Hematopoietic multipotent progenitor cell treated with erythropoietin and hydrocortisone succinate and interleukin-3 and kit ligand, for 17 days (in vitro differentiated cells): ENCODE measurements at places on chromosomes 12 and 14.
A peak's percentile ranks its signal among the peaks of the same experiment; 100 is the strongest.

DNA sequence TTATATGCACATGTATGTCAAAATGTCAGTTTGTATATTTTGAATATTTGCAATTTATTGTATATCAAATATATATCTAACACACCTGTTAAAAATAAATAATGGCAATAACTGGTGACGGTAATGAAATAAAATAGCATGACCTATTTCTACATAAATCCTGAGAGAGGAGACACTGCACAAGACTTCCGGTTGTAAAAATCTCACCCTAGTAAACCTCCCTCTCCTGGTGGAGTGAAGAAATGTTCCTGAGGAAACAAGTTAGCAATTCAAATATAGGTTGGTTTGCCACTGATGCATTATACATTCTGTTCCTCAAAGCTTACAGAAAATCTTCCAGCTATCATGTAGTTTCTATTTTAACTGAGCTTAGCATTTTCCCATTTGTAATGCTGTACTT, 166.1 kb upstream of the SYT10 start:
- DNase-seq = no peak

- DNase-seq = no peak
These were observed 291.8 kb upstream of the TBX3 start for GRCh38 chr12:114975640-114976310.

GRCh38 chr14:77099425-77100167, 1.5 kb downstream of the CIPC start:
- peak; percentile 37 for DNase-seq

- no peak for DNase-seq
These were observed 14.1 kb upstream of the ETV6 start for GRCh38 chr12:11635341-11635740.

GRCh38 chr14:100736269-100737180, 9.8 kb downstream of the DLK1 start:
- no peak for DNase-seq
